ENCODE measurements at places on chromosomes 1 and 21.

DNA sequence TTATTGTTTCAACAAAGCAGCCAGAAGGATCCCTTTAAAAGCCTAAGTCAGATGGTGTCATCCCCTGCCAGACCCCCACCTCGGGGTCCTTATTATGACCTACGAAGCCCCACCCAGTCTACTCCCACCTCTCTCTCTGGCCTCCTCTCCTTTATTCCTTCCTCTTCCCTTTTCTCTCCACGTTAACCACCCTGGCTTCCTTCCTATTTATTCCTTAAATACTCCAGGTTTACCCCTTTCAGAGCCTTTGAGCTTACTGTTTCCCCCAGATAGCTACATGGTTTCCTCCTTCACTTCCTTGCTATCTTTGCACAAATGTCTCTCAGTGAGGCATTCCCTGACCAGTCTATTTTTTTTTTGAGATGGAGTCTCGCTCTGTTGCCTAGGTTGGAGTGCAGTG lies 12.0 kb upstream of the SLC9A1 start:
- no peaks in the 10 kb centered on the region for H3K36me3 ChIP-seq
- no peak overlapping the region for H3K27ac ChIP-seq
- no peaks in the 10 kb centered on the region for H3K27me3 ChIP-seq
- no peak for DNase-seq
- H3K4me1 ChIP-seq: no peaks in the 10 kb centered on the region
- no peak overlapping the region for H3K4me3 ChIP-seq

DNA sequence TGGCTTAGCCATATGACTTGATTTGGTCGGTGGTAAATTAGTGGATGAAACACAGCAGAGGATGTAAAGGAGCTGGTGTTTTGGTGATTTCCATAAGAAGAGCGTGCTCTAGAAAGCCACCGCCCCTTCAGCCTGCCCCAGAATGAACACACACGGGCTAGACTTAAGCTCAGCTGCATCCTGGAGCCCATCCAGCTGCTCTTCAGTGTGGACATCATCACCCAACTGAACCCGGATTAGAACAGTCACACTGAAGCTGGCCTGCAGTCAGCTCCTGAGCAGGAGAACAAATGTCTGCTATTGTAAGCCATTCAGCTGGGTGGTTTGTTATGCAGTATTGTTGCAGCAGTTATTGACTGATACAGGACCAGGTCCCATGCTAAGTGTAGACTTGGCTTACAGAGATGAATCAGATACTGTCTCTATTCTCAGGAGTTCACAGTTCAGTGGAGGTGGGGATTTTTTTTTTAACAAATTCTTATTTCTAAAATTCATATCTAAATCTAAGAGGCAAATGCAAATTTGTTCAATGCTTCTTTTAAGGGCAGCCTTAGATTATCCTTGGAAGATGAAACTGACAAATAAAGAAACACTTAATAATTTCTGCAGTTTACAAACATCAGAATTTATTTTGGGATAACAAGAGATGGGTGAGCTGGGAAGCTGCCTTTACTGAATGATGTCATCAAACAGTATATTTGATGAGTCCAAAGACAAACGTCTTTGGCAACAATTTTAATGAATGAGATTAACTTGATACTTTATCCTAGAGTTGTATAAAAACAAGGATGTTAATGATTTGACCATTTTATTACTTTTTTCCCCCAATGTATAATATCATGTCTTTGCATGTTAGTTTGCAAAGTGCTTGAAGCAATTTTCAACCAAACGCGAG lies 251.2 kb downstream of the TRABD2B start:
- H3K27me3 ChIP-seq: peaks cover 9% of the 10 kb centered on the region
- no peaks in the 10 kb centered on the region for H3K36me3 ChIP-seq
- peaks cover 7% of the 10 kb centered on the region for H3K4me1 ChIP-seq
- H3K4me3 ChIP-seq: no peak overlapping the region
- no peak overlapping the region for H3K27ac ChIP-seq
- peak; percentile 42 for DNase-seq

- no peaks in the 10 kb centered on the region for H3K36me3 ChIP-seq
- H3K4me1 ChIP-seq: peaks cover 5% of the 10 kb centered on the region
- no peaks in the 10 kb centered on the region for H3K27me3 ChIP-seq
- H3K27ac ChIP-seq: no peak overlapping the region
- H3K4me3 ChIP-seq: no peak overlapping the region
These were observed 316.5 kb upstream of the USP24 start for GRCh38 chr1:55531644-55532043.

- no peaks in the 10 kb centered on the region for H3K36me3 ChIP-seq
- no peak for DNase-seq
- peaks cover 5% of the 10 kb centered on the region for H3K4me1 ChIP-seq
- H3K27ac ChIP-seq: no peak overlapping the region
These were observed 328.5 kb upstream of the RUNX1 start for GRCh38 chr21:35377505-35378090.

DNA sequence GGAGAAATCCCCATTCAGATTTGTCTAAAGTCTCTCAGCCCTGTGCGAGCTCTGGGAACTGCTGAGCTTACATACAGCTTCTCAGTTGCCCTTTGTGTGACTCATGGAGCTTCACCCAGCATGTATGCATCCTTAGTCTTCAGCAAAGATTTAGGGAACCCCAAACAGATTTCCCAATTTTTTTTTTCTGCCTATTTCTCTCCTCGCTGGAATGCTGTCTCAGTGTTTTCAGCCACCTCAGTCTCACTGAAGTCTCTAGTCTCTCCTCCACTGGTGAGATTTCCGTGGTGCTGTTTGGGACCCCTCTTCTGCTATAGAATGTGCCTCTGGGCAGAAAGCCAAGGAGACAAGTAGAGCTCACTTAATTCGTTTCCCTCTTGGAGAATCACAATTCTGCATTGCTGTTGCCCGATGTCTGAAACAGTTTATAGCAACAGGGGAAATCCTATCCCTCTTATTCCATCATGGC lies 28.1 kb upstream of the TXLNA start:
- H3K4me3 ChIP-seq: no peak overlapping the region
- peaks cover 8% of the 10 kb centered on the region for H3K4me1 ChIP-seq
- H3K27ac ChIP-seq: peak overlapping the region; percentile 17
- H3K27me3 ChIP-seq: no peaks in the 10 kb centered on the region

DNA sequence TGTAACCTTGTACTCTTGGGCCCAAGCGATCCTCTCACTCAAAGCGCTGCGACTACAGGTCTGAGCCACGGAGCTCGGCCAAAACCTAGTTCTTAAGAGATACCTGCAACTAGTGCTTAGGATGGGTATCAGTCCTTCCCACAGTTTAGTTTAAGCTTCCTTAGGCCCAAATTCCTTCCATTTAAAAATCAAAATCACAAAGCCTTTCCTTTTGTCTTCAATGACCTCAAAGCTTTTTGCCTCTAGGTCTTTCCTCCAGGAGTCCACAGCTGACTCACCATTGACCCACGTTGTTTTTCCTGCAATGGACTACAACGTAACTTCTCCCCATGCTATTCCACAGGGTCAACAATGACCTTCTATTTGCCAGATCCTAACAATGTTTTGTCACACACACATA lies 64.0 kb downstream of the APP start:
- H3K27me3 ChIP-seq: no peaks in the 10 kb centered on the region
- no peak overlapping the region for H3K4me3 ChIP-seq
- no peak overlapping the region for H3K27ac ChIP-seq
- peaks cover 50% of the 10 kb centered on the region for H3K36me3 ChIP-seq
- no peak for DNase-seq
- H3K4me1 ChIP-seq: no peaks in the 10 kb centered on the region

GRCh38 chr21:32545948-32546441 lies 39.3 kb downstream of the TCP10L start:
- no peak for DNase-seq
- peaks cover 1% of the 10 kb centered on the region for H3K27me3 ChIP-seq
- no peaks in the 10 kb centered on the region for H3K4me1 ChIP-seq
- H3K4me3 ChIP-seq: no peak overlapping the region
- H3K36me3 ChIP-seq: no peaks in the 10 kb centered on the region

DNA sequence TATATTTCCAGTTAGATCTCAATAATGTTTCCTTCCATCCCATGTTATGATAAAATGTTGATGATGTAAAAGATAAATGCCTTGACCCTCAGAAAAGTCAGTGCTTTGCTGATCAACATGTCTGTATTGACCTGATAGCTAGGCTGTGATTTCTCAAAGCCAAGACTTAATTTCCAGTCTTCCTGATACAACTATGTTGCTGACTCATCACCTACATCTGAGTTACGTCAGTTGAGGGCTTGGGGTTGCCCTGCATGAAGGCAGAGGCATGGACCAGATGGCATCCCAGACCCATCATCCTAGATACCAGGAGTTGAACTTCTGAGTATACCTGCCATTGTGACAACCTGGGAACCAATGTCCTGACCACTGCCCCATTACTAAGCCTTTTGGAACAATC lies 4.8 kb downstream of the LCE1D start:
- no peaks in the 10 kb centered on the region for H3K36me3 ChIP-seq
- H3K4me1 ChIP-seq: no peaks in the 10 kb centered on the region
- no peaks in the 10 kb centered on the region for H3K27me3 ChIP-seq
- no peak overlapping the region for H3K4me3 ChIP-seq
- no peak overlapping the region for H3K27ac ChIP-seq

DNA sequence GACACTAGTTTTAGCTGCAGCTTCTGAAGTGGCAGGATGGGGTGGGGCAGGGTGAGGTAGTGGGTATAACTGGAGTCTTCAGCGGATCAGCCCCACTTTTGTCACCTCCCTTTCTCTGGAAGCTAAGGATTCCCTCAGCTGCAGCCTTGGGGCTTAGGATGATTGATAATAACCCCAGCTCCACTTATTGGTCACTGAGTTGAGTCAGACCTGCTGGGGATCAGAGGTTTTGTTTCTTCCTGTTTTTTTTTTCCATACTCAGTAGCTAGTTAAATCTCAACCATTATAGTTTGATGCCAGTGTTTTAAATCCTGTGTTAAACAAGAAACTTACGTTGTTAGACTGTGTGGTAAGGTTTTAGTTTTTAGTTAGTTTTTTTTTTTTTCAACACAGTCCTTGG lies 57.2 kb downstream of the LAMC1 start:
- H3K27ac ChIP-seq: peak overlapping the region; percentile 23
- peaks cover 24% of the 10 kb centered on the region for H3K4me1 ChIP-seq
- H3K36me3 ChIP-seq: peaks cover 5% of the 10 kb centered on the region
- H3K27me3 ChIP-seq: no peaks in the 10 kb centered on the region
- H3K4me3 ChIP-seq: no peak overlapping the region
- DNase-seq: no peak

GRCh38 chr21:37367703-37368540 lies 1.3 kb downstream of the DYRK1A start:
- peak overlapping the region; percentile 95 for H3K27ac ChIP-seq
- H3K36me3 ChIP-seq: peaks cover 8% of the 10 kb centered on the region
- no peak for DNase-seq
- peak overlapping the region; percentile 91 for H3K4me3 ChIP-seq
- H3K4me1 ChIP-seq: peaks cover 40% of the 10 kb centered on the region
- no peaks in the 10 kb centered on the region for H3K27me3 ChIP-seq

DNA sequence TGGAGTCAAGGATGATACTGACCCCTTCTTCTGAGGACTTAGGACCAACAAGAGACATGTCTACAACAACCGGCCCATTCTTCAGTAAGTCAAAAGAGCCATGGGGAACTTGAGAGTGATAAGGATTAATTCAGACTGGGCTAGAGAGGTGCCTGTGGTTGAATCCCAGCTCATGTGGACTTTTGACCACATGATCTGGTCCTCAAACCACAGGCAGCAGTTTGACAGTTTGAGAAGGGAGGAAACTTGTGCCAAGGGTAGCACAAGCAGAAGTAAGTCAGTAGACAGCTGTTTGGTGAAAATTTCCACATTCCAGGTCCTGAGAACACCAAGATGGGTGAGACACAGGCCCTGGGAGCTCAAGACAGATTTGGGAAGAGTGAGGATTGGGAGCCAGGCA lies 19.8 kb downstream of the SH3BP5L start:
- no peak overlapping the region for H3K4me3 ChIP-seq
- H3K27ac ChIP-seq: no peak overlapping the region
- no peak for DNase-seq
- no peaks in the 10 kb centered on the region for H3K36me3 ChIP-seq

- no peaks in the 10 kb centered on the region for H3K27me3 ChIP-seq
- H3K27ac ChIP-seq: no peak overlapping the region
- DNase-seq: no peak
- no peaks in the 10 kb centered on the region for H3K4me1 ChIP-seq
- no peak overlapping the region for H3K4me3 ChIP-seq
These were observed 8.5 kb downstream of the ECHDC2 start for GRCh38 chr1:52913014-52913413.

DNA sequence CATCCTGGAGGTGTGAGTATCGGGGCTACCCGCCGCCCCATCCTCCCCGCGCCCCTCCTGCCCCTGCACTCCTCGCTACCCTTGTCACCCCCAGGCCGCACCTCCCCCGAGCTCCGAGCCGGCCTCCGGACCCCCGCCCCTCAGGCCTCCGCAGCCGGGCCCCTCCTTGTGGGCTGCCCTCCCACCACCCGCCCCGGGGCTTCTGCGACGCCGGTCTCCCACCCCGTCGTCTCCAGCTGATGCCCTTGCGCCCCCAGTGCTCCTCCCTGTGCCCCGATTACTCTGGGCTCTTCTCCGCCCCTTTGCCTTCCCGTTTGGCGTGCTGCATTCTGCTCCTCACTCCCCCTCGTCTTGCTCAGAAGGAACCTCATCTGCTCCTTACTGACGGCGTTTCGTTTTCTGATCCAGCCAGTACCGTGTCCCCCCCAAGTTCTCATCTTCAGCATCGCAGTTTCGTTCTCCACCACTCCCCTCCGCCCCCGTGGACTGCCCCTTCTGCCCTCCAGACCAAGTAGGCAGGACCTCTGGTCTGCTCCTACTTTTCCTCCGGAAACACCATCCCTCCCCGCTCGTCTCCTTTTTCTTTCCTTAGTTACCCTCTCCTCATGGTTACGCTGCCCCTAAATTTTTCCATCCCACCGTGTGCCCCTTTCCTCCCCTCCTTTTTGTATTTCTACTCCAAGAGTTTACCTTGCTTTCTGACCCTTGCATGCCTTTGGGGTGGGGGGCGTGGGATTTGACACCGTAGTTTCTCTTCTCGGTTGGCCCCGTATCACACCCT lies 841 bp downstream of the SNX27 start:
- H3K4me3 ChIP-seq: peak overlapping the region; percentile 97
- H3K36me3 ChIP-seq: peaks cover 4% of the 10 kb centered on the region
- peaks cover 32% of the 10 kb centered on the region for H3K4me1 ChIP-seq
- peak; percentile 73 for DNase-seq
- no peaks in the 10 kb centered on the region for H3K27me3 ChIP-seq

GRCh38 chr1:3675436-3675835 lies 23.1 kb downstream of the TP73 start:
- no peaks in the 10 kb centered on the region for H3K36me3 ChIP-seq
- H3K27ac ChIP-seq: no peak overlapping the region
- H3K27me3 ChIP-seq: peaks cover 25% of the 10 kb centered on the region
- no peak for DNase-seq
